ENCODE measurements at places on chromosomes 11 and 22.

- DNase-seq, result no peak
Observed at GRCh38 chr11:62116451-62116850, 7.4 kb upstream of the INCENP start.

GRCh38 chr11:88188932-88189253, 13.7 kb upstream of the RAB38 start:
- DNase-seq, result no peak

DNA sequence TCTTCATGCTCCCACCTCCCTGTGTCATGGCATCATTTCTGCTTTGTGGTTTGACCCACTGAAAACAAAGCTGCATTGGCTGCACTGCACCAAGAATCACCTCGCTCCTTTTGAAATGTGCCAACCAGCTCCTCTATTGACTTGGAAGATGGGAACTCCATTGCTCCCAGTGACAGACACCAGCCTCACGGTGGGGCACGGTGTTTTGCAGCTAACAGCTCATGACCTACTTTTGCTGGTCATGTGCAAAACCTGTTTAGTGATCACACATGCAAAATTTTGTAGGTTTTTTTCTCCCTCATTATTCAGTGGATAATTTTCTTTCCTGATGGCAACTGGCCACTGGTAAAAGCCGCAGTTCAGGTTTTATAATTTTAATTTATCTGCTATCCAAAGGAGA, 36.8 kb downstream of the ARFGAP2 start:
- DNase-seq, result no peak

DNA sequence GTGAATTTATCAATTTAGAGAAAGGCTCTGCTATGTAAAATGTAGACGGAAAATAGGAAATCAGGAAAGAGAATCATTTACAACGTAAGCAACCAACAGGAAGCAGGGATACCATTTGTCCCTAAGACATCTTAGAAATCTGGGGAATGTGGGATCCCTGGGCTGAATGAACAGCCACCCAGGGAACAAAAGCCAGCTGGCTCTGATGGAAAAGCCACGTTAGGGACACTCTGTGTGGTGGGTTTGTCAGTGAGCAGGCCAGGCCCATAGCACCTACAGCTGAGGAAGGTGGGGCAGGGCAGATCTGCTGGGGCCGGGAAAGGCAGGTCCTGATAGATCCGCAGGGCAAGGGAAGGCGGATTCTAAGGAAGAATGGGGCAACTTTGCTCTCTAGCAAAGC, 87.1 kb upstream of the CSNK2A3 start:
- no peak for DNase-seq

- peak; percentile 96 for DNase-seq
Observed at GRCh38 chr11:62612366-62613290, at the start of the genes EML3 and ROM1. TSS of gene EML3 (minus strand) at chr11:62612775. CDS start at chr11:62612457, 318 bp downstream. TSS of gene ROM1 (plus strand) at chr11:62613257. CDS start at chr11:62613282, 25 bp downstream.

GRCh38 chr11:69471729-69472540, 9.5 kb upstream of the LINC01488 start:
- no peak for DNase-seq
